ENCODE measurements at places on chromosomes 2 and 18. TPM values are rescaled to one million over a fixed set of nuclear protein-coding genes. Genes with fewer than 3 reads are reported as not detected.

The KIF5C gene
- 0.28 TPM for total RNA-seq

- no peaks in the 10 kb centered on the region for H3K27me3 ChIP-seq
- H3K4me3 ChIP-seq, result no peak overlapping the region
These were observed 987.2 kb upstream of the CDH2 start for GRCh38 chr18:29164020-29164706.

- H3K4me1 ChIP-seq, result no peaks in the 10 kb centered on the region
- H3K4me3 ChIP-seq, result no peak overlapping the region
- no peak overlapping the region for H3K27ac ChIP-seq
These were observed 44.2 kb upstream of the AQP4 start for GRCh38 chr18:26909599-26910290.

The EML6 gene
- 0.18 TPM for total RNA-seq

DNA sequence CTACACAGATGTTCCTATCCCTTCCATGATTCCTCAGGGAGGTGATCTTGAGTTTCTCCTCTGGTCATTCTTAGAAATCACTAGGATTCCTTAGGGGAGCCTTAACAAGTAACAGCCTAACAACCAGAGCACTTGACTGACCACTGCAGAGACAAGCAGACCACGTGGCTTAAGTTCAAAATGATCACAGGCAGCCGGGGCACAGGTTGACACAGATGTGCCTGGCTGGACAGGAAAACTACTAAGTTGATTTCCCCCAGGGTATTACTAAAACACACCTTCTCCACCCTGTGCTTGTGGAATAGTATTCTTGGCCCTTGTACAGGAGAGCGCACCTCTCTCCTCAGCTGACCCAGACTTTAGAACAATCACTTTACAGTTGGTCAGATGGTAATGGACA is 29.9 kb downstream of the ST3GAL5 start:
- peaks cover 5% of the 10 kb centered on the region for H3K36me3 ChIP-seq
- no peak for DNase-seq
- peaks cover 4% of the 10 kb centered on the region for H3K4me1 ChIP-seq
- H3K27ac ChIP-seq, result no peak overlapping the region

- no peak overlapping the region for H3K27ac ChIP-seq
- peaks cover 43% of the 10 kb centered on the region for H3K27me3 ChIP-seq
- DNase-seq, result no peak
- H3K36me3 ChIP-seq, result no peaks in the 10 kb centered on the region
These were observed 23.4 kb downstream of the AQP12A start for GRCh38 chr2:240714747-240715725.

The GBX2 gene
- total RNA-seq, result not detected

The RFX8 gene
- 1.9 TPM for total RNA-seq

The PAPOLG gene
- 12.4 TPM for total RNA-seq

The ASTL gene
- not detected for total RNA-seq

- H3K27me3 ChIP-seq, result no peaks in the 10 kb centered on the region
- H3K36me3 ChIP-seq, result peaks cover 21% of the 10 kb centered on the region
- no peak overlapping the region for H3K27ac ChIP-seq
- H3K4me3 ChIP-seq, result no peak overlapping the region
These were observed 25.6 kb downstream of the DNMT3A start for GRCh38 chr2:25316101-25316500.

- DNase-seq, result no peak
- no peak overlapping the region for H3K27ac ChIP-seq
- no peak overlapping the region for H3K4me3 ChIP-seq
- peaks cover 31% of the 10 kb centered on the region for H3K27me3 ChIP-seq
- H3K36me3 ChIP-seq, result no peaks in the 10 kb centered on the region
These were observed 327.4 kb upstream of the HS6ST1 start for GRCh38 chr2:128646091-128646490.

The CNDP1 gene
- total RNA-seq, result not detected

The GALNT14 gene
- total RNA-seq, result not detected

DNA sequence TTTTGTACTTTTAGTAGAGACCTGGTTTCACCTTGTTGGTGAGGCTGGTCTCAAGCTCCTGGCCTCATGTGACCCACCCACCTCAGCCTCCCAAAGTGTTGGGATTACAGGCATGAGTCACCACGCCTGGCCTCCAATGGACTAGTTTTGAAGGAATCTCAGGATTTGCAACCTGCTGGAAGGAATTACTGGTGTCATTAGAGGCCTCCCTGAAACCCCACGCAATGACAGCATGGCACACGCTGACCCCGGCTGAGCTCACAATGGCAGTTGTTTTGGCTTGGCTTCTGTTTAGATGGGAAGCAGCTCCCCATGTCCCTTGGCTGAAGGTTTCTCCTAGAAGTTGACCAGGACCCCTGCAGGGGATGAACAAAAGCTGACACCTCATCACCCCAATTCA is 23.1 kb upstream of the COPS8 start:
- no peak overlapping the region for H3K27ac ChIP-seq
- H3K27me3 ChIP-seq, result no peaks in the 10 kb centered on the region
- no peak overlapping the region for H3K4me3 ChIP-seq
- DNase-seq, result peak; percentile 34
- H3K4me1 ChIP-seq, result peaks cover 4% of the 10 kb centered on the region

The FAHD2A gene
- 35.0 TPM for total RNA-seq

Measured in IMR-90 (cell line).